ENCODE measurements at places on chromosomes 1 and 21. TPM values are rescaled to one million over a fixed set of nuclear protein-coding genes. Genes with fewer than 3 reads are reported as not detected.

RGS8 gene
- total RNA-seq: not detected

DNA sequence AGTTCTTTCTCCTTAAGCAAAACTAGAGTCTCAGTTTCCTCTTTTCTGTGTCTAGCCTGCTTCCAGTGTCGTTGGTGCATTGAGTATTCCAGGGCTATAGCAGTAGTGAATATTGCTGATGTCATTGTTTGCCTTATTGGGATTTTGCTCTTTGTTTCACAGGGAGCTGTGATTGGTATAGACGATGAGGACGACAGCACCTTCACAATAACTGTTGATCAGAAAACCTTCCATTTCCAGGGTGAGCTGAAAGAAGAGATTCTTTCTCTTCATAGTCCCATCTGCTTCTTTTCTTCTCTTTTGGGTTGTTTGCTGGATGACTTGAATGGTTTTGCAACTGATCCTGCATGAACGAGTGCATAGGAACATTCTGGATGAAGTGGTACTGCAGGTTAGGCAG is 52.4 kb downstream of the OSBPL9 start:
- DNase-seq: no peak

- no peak for DNase-seq
Observed at GRCh38 chr1:87134061-87134460, 194.6 kb upstream of the LMO4 start.

DNA sequence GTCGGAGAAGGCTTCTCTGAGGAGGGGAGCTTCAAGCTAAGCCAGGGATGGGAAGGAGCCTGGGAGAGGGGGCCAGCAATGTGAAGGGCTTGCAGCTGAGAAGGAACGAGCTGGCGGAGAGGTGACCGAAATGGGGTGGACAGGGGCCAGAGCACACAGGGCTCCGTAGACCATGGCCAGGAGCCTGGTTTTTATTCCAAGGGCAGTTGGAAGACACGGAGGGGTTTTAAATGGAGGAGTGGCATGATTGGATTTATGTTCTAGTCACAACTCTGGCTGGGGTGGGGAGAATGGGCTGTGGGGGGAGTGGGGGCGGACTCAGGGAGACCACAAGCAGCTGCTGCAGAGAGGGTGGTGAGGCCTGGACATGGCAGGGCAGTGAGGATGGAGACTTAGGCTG is 5.1 kb upstream of the EPS8L3 start:
- peak; percentile 7 for DNase-seq

GRCh38 chr1:235597867-235598553 is 51.6 kb downstream of the GNG4 start:
- no peak for DNase-seq

DNA sequence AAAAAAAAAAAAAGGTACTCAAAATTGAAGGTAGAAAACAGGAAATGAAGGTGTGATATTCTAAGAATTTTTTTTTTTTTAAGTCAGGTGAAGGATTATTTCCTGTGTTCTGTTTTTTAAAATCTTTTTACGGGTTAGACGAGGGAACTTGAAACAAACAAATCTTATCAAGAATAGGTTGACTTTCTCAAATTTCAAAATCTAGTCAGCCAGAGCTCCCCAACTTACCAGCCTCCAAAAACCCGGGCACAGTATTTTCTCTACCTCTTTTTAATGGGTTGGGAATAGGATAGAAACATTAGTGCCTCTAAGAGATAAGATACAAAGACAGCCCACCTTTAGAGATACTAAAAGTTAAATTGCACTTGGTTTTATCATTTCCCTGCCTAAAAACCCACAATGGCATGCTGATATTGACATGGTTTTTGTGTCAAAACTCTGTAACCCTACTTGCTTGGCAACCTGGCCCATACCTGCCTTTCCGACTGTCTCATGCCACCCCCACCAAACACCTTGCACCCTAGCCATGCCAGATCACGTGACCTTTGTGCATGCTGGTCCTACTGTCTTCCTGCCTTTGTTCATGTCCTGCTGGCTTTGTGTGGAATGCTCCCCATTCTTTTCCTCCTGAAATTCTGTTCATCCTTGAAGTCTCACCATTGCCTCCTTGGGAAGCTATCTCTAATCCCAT is 4.2 kb downstream of the RCAN3 start:
- DNase-seq: no peak

LDLRAD1 gene
- total RNA-seq: not detected

DNA sequence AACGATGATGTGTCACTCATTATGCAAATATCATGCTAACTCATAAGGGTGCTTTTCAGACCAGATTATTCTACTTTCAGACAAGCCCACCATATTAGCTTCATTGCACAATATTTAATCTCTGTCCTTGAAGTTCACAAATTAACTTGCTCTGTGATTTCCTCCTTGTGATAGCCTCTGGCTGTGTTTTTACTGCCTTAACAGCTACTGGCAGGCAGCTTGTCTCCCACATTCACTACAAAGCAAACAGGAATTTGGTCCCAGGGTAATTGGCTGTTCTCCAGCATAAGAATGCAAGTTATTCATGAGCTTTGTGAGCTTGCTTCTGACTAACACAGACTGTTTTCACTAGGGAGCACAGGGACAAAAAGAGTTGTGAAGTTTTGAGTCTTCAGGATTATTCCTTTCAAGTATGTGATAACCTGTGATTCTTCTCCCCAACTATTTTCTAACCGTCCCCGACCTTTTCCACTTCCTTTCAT is 87.9 kb upstream of the HMCN1 start:
- DNase-seq: no peak

Data from activated B cell treated with CpG ODN at 0.5 μM for 24 hours (primary cell).